Activated naive CD8-positive, alpha-beta T cell treated with anti-CD3 and anti-CD28 coated beads for 36 hours (primary cell): ENCODE measurements at places on chromosomes 4 and X. TPM values are rescaled to one million over a fixed set of nuclear protein-coding genes. Genes with fewer than 3 reads are reported as not detected.
A peak's percentile ranks its signal among the peaks of the same experiment; 100 is the strongest.

The PCSK1N gene
- 1.8 TPM for total RNA-seq

The PPP1R2C gene
- total RNA-seq = not detected

The MAGEE1 gene
- total RNA-seq = 4.6 TPM

GRCh38 chrX:13371186-13371585 is 51.3 kb upstream of the ATXN3L start:
- DNase-seq = no peak

DNA sequence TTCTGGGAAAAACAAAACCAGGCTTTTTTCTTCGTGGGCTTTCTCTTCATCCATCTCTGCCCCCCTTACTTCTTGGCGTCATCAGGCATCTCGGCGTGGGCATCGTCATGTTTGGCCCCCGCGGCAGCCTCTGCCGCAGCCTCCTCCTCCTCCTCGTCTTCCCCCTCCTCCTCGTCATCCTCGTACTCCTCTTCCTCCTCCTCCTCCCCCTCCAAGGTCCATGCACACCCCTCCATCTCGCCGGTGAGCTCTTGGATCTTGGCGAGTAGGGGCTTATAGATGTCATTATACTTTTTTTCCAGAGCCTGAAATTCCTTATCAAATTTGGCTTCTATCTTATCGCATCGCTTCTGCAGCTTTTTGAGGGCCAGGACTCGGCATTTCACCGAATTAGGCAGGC is 488 bp downstream of the NAP1L5 start:
- DNase-seq = peak; percentile 5

DNA sequence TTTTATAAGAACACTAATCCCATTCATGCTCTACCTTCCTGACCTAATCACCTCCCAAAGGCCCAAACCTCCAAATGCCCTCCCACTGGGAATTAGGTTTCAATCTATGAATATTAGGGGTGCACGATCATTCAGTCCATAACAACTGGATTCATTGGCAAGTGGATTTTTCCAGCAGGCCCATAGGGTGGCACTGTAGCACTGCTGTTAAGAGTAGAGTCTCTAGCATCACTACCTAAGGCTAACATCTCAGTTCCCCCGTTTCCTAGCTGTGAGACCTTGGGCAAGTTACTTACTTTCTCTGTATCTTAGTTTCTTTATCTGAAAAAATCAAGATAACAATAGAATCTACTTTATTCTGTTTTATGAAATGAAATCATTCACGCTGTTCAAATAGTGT is 315.8 kb downstream of the STIM2 start:
- no peak for DNase-seq

GRCh38 chrX:20394451-20394850 is 127.7 kb upstream of the RPS6KA3 start:
- DNase-seq = no peak

The VEGFC gene
- not detected for total RNA-seq

GRCh38 chr4:57051095-57051494 is 59.1 kb downstream of the IGFBP7 start:
- DNase-seq = no peak

GRCh38 chr4:152894673-152895072 is 41.5 kb upstream of the FHDC1 start:
- no peak for DNase-seq

GRCh38 chr4:127698789-127699200 is 31.4 kb upstream of the SLC25A31 start:
- DNase-seq = no peak

DNA sequence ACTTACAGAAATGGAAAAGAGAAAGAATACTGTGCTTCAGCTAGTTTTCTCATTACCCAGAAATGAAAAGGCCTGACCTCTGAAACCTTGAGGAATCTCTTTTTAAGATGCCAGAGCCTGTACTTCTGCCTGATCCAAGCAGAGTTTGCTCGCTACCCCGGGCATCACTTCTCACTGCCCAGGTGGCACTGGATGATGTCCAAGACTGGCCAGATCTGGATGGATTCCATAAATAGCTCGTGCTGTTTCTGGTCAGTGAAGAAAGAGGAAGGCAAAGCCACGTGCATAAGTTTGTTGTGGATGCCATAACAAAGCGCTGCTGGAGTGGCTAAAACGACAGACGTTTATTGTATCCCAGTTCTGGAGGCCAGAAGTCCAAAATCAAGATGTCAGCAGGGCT is 133.5 kb downstream of the TBL1X start:
- DNase-seq = no peak

The ASB5 gene
- total RNA-seq = not detected

The TLR10 gene
- 0.29 TPM for total RNA-seq

The PAGE2 gene
- not detected for total RNA-seq

DNA sequence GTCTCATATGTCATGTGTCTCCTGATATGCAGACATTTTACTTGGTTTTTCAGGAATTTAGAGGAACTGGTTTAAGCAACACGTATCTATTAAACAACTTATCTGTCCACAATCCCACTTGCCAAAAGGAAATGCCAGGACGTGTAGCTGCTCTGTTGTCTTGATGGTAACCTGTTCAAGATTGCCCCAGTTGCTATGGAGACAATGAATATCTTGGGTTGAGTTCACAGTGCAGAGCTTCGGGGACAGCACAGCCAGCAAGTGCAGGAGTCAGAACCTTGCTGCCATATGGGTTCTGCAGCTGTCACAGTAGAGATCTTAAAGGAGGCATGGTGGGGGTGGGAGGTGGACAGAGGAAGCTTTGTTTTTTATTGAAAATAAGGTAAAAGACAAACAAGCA is 28.7 kb upstream of the FAM9B start:
- no peak for DNase-seq

The SOD3 gene
- not detected for total RNA-seq

DNA sequence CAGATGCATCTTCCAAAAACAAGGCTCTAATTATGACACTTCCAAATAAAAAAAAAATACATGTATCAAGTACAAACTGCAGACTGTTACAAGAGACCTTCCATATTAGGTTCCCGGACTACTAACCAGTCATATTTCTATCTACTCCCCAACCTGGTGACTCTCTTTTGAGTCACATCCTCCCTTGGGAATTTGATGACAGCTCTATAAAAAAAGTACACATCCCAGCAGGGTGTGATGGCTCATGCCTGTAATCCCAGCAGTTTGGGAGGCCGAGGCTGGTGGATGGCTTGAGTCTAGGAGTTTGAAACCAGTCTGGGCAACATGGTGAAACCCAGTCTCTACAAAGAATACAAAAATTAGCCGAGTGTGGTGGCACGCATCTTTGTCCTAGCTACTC is 14.9 kb downstream of the RPGR start:
- DNase-seq = no peak

DNA sequence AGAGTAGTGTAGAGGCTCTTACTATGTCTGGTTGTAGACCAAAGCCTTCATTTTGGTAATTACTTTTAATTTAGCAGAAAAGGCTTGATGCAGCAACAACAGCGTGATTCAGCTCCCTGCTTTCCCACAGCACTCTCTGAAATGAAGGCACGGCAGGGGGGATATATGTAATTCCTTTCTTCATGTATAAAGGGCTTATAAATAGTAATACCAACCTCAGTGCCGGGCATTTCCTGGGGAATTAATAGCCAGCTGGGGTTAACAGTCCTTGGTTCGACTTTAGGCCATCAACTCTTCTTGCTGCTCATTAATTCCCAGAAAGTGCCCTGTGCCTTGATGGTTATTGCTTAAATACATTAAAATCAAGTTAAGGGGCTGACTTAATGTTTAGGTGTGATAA is 669.0 kb downstream of the ZNF674 start:
- DNase-seq = no peak

- peak; percentile 7 for DNase-seq
Measured at GRCh38 chrX:53681661-53682060, 4.9 kb downstream of the HUWE1 start.

GRCh38 chrX:42466332-42467046 is 311.5 kb downstream of the PPP1R2C start:
- no peak for DNase-seq

The SCML2 gene
- total RNA-seq = 3.4 TPM

The TEX13C gene
- total RNA-seq = not detected

GRCh38 chr4:72358483-72358882 is 210.5 kb downstream of the ADAMTS3 start:
- no peak for DNase-seq

The ATP6AP1 gene
- total RNA-seq = 25.1 TPM

DNA sequence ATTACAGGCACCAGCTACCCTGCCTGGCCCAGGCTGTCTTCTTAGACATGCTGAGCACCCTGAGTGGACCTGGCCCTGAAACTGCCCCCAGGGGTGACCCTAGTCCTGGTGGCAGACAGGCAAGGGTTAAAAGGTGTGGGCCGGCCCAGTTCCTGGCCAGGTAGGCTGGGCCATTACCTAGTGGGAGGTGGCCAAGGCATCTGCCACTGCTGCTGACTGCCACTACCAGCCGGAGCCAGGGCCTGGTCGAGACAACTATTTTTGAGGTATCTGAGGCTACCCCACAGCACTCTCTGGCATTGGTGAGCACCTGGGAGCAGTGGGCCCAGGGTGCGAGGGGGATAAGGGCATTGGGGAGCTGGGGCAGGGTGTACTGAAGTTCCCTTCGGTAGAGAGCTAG is at the start of gene CCDC120:
TSS of gene CCDC120 (plus strand) at position 206 of the 400 bp plus-strand sequence. CDS start 3,043 bp downstream, outside the sequence.
- DNase-seq = no peak

The RTL3 gene
- not detected for total RNA-seq

GRCh38 chr4:132502096-132502552 is 647.0 kb upstream of the PCDH10 start:
- no peak for DNase-seq

GRCh38 chr4:121702136-121702535 is 5.4 kb upstream of the ANXA5 start:
- no peak for DNase-seq

The RBPJ gene
- 88.7 TPM for total RNA-seq

The POU3F4 gene
- total RNA-seq = not detected

GRCh38 chr4:166414431-166414830 is 541.4 kb downstream of the TLL1 start:
- no peak for DNase-seq

DNA sequence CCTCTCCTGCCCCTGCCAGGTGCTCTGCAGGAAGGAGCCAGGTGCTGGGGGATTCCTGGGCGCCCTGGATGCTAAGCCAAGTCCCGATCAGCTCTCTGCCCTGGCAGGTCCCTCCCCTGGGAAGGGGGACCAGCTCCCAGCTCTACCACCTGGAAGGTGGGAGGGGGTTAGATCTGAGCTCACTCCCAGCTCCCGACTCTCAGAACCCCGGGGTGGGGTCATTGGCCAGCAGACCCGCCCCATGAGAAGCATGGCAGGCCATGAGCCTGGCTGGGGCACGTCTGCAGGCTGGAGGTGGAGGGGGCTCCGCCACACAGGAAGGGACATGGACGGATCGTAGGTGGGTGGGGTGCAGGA is 83.4 kb upstream of the NKX1-1 start:
- DNase-seq = no peak

- DNase-seq = no peak
Measured at GRCh38 chrX:48705871-48706270, 9.3 kb downstream of the SUV39H1 start.

DNA sequence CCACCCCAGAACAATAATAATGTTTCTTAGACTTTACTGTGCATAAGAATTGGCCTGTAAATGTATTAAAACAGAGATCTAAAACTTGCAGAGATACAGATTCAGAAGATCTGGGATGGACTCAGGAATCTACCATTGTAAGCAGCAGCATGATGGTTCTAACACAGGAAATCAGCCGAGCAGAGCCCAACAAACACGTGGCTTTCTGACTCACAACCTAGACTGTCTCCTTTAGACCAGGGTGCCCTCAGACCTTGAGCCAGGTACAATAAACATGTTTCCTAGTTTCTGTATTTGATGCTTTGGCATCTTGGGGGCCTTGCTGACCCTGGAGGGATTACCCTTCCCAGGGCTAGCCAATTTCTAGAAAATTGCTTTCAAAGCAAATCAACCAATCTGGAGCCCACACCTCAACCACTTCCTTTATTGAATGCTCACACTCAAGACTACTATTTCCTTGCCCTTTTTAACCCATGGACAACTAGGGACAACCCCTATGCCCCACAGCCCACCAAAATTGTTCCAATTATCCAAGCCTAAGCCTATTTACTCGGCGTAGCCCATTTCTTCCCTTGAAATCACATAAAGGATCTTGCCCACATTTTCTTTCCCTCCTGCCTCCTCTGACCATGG is 80.5 kb downstream of the TBC1D9 start:
- DNase-seq = no peak

DNA sequence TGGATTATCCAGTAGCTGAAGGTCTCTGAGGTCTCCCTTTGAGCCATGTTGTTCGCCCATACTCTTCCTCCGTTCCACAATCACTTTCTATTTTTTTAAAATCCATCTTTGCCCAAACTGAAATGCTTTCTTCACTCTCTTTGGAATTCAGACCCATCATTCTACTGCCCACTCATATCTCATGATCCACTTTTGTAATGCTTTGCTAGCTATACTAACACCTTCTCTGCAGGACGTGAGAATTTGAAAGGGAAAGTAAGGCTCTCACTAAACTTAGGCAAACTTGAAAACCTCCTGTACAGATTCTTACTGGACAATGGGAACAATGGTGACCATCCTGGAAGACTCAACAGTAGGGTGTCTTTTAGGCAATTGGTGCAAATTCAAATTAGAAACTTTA is 8.8 kb upstream of the RTL8A start:
- no peak for DNase-seq

- no peak for DNase-seq
Measured at GRCh38 chr4:168830777-168831512, 179.1 kb downstream of the CBR4 start.

DNA sequence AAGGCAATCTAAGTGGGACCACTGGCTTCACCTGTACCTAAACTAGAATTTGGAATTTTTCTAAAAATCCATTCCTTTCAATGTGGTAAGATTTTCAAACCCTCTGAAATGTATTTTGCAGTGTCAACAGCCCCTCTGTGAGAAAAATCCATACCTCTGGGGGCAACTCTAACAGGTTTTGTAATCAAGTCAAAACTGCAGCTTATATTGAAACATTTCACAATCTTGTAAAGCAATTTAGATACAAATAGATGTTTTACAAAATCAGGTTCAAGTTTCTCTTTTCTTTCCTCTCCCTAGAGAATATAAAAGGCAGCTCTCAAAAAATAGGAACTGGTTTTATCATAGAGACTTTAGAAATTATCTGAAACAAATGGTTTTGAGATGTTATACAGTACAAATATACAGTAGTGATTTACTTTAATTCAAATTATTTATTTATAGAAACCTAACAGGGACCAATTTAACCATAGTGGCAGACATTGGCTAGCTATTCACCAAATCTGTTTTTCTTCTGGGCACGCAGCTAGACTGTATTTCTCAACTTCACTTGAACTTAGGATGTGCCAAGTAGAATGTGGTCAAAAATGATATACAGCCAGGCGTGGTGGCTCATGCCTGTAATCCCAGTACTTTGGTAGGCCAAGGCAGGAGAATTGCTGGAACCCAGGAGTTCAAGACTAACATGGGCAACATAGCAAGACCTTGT is 36.3 kb upstream of the SPINK2 start:
- DNase-seq = no peak

GRCh38 chrX:43750248-43750676 is 94.2 kb downstream of the MAOA start:
- peak; percentile 2 for DNase-seq
